SK-N-DZ (cell line): ENCODE measurements at places on chromosomes 1 and 21.

- no peak for DNase-seq
Measured at GRCh38 chr1:244221991-244222390, 170.9 kb downstream of the ZBTB18 start.

GRCh38 chr1:7470904-7471638 lies 300.0 kb upstream of the VAMP3 start:
- DNase-seq = no peak

GRCh38 chr21:45523411-45524101 lies 18.7 kb downstream of the SLC19A1 start:
- no peak for DNase-seq

GRCh38 chr21:44947930-44948331 lies 8.1 kb downstream of the SLX9 start:
- DNase-seq = no peak

DNA sequence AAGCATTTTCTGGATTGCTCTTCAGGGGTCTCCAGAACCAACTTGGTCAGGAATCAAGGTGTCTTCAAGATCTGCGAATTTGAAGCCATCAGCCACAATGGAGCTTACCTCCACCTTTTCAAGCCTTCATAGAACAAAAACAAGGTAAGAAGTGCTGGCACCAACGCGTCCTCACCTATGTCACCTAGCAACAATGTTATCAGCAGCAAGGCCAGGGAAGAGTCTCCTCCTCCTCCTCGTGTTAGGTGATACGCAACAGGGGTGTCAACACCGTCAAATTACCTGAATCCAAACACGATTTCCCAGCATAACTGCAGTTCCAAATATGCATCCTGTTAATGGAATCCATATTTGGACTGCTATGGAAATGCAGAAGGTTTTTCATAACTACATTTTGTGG lies 4.1 kb upstream of the TIAM1 start:
- DNase-seq = no peak
